ENCODE measurements at places on chromosomes 11 and 22.

GRCh38 chr11:44159848-44160721 lies 64.6 kb downstream of the EXT2 start:
- DNase-seq, result no peak

GRCh38 chr11:47819743-47820142 lies 28.4 kb downstream of the NUP160 start:
- no peak for DNase-seq

DNA sequence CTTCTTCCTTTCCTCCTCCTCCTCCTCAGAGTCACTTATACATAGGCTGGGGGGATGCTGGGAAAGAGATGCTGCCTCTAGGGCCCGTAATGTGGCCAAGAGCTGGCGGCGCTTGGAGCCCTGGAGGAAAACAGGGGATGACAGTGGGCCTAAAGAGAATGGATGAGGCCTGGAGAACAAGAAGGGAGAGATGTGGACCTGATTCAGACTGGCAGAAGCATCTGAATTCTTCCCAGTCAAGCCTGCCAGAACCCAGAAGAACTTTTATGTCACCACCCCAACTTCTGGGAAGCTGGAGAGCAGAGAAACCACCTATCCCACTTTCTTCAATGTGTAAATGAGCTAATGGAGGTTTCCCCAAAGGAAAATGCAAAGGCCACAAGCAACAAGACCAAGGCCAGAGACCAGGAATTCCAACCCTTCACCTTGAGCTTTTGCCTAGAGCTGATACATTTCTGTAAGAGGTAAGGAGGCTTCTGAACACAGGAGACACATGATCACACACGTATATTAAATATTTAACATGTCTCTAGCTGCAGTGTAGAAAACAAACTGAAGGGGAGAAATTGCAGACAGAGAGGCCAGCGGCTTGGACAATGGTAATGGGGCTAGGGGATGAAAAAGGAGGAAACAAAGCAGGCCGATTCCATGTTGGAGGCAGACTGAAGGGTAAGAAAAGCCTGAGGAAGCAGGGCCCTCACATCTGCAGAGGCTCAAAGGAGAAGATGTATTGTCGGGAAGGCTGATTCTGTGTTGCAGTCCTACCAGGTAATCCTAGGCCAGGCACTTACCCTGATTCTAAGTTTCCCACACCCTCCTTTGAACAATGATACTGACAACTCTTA lies 1.1 kb downstream of the RRP8 start:
- DNase-seq, result peak; percentile 16

- no peak for DNase-seq
These were observed 146.1 kb downstream of the OR4C45 start for GRCh38 chr11:50178737-50179136.

GRCh38 chr22:31229402-31230079 lies 17.4 kb downstream of the LIMK2 start:
- DNase-seq, result peak; percentile 50

DNA sequence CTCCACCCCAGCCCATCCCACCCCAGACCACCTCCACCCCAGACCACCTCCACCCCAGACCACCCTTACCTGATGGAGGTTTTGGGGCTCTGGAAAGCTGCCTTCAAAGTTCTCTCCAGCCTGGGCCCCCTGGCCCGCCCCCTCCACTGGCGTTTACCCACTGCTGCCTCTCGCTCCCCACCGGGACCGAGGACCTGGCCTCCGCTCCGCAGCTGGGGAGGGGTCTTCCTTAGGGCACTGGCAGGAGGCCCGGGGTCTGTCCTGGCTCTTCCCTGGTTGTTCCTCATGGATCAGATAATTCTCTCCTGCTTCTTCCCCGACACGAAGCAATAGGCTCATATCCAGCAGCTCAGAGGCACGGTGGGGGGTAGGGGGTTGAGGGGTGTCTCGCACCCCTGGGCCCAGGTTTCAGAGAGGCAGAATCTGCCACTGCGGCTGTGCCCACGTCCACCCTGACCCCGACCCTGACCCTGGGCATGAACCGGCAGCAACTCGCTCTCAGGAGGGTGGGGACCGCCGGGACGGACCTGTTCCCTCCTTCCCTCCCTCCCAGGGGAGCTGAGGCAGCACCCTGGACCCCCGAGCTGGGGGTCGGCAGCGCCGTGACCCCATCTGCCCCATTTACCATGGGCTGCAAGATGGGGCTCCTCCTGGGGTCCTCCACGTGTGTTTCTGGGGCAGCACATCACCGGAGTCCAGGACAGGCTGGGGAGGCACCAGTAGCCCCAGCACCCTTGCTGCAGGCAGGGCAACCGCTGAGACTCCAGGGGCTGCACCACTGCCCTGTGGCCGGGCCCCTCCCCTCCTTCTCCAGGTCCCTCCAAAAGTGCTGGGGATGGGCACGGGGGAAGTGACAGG lies 12.9 kb downstream of the KRTAP5-5 start:
- no peak for DNase-seq

DNA sequence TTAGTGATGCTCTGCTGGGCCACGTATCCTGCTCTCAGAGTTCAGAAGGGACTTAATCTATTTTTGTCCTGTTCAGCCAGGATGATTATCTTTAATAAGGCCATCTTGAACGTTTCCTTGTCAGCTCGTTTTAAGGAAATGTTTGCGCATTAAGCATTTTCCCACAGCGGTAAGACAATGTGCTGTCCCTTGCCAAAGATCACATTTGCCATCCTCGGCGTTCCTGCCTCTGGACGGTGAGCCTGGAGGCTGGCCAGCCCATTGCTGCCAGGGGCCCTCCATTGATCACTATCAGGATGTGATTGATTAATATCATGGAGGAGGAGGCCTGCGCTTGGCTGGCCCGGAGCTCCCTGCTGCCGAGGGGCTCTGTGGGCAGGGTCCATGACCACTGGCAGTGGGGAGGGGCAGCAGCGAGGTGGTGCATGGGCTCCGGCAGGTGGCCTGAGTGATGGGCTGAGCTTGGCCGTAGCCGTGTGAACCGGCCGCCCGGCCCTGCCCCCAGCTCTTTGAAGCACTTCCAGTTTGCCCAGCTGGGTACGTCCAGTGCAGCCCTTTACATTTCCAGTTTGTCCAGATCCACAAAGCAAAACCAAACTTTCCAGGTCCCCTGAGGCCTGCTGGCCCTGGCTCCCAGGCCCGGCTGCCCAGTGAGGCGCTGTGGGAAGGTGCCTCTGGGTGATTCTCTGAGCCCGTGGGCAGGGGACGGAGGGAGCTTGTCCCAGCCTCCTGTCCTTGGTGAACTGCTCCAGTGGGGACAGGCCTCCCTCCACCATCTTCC lies 49.5 kb upstream of the SMIM38 start:
- DNase-seq, result no peak

- DNase-seq, result no peak
These were observed 1545.7 kb upstream of the TENM4 start for GRCh38 chr11:80986421-80987074.

DNA sequence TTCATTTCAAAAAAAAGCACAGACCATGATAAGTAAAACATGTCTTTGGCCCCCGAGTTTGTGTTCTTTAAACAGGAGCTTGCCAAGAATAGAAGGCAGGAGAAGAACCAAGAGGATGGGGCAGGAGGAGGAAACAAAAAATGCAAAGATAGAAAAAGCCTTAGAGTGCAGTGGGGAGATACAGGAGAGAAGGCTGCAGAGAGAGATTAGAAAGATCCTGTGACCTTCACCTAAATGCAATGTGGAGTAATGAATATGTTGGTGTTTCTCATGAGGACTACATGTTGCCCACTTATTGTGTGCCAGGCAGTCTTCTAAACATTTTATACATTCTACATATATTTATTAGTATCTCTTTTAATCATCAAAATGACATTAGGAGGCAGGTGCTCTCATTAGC lies 2.3 kb upstream of the APLNR start:
- no peak for DNase-seq

DNA sequence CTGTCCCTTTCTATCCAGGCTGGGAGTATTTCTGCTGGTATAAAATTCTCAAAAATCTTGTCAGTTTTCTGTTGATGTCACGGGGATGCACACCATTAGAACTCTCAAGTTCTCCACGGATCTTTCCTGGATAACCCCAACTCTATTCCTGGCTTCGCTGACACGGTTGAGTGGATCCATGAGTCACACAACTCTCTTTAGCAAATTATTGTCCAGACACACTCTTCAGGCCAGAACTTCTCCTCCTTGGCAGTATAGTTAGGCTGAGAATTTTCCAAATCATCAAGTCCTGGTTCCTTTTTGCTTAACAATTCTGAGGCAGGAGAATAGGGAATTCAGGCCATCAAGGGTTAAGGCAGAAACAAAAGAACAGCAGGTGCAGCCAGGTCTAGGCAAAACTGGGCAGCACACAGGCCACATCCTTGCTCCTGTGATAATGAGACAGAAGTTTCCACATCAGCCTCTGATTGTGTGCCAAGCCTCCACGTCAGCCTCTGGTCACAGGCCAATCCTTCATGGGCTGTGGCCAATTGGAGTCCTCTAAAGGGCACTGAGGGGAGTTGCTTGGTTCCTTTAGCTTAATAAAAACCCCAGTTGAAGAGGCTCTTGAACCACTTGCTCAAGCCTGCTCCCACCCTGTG lies 5.7 kb upstream of the ACAT1 start:
- DNase-seq, result peak; percentile 62

GRCh38 chr22:29689206-29689879 lies 30.5 kb upstream of the CABP7 start:
- DNase-seq, result peak; percentile 42

GRCh38 chr11:115100706-115101105 lies 403.5 kb downstream of the CADM1 start:
- no peak for DNase-seq

DNA sequence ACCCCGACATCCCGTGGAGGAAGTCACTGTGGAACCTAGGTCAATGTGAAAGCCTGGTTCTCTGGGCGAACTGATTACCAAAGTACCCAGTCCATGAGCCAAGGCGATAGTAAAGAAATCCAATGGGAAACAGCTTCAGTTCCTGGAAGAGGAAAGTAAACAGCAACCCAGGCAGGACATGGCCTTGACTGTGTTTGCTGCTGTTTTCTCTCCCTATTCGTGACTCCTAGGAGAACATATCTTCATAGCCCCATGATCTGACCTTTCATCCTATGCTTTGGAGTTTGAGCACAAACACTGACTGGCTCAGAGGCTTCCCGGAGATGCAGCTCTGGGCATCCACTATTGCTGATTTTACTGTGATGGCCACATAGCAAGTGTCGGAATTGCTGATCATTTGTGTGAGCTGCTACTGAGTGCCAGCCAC lies 45.1 kb downstream of the LRFN4 start:
- no peak for DNase-seq
